ENCODE measurements at places on chromosomes 4 and X. TPM values are rescaled to one million over a fixed set of nuclear protein-coding genes. Genes with fewer than 3 reads are reported as not detected.

NUDT9 gene
- total RNA-seq = 11.9 TPM

YTHDC1 gene
- total RNA-seq = 88.7 TPM

FDCSP gene
- not detected for total RNA-seq

SSX2 gene
- total RNA-seq = not detected

CRLF2 gene
- total RNA-seq = 3.4 TPM

ADH1C gene
- not detected for total RNA-seq

COL4A5 gene
- not detected for total RNA-seq

NEUROG2 gene
- total RNA-seq = not detected

NPY1R gene
- not detected for total RNA-seq

CXCL9 gene
- total RNA-seq = 0.15 TPM

PRKG2 gene
- 0.15 TPM for total RNA-seq

CRMP1 gene
- total RNA-seq = 0.15 TPM

CFI gene
- total RNA-seq = not detected

HSFX3 gene
- total RNA-seq = not detected

TMSB15C gene
- 4.1 TPM for total RNA-seq

TBC1D8B gene
- 0.40 TPM for total RNA-seq

USP17L24 gene
- total RNA-seq = not detected

CDKL2 gene
- 0.74 TPM for total RNA-seq

ITIH6 gene
- total RNA-seq = not detected

FRMPD4 gene
- total RNA-seq = not detected

VCX gene
- total RNA-seq = not detected

CNKSR2 gene
- 9.5 TPM for total RNA-seq
